NCI-H510A treated with DMSO at 0.1 percent for 48 hours (cell line): ENCODE measurements at places on chromosomes 7 and 10.

GRCh38 chr7:98881561-98882315, 3.4 kb downstream of the TRRAP start:
- no peak for DNase-seq

DNA sequence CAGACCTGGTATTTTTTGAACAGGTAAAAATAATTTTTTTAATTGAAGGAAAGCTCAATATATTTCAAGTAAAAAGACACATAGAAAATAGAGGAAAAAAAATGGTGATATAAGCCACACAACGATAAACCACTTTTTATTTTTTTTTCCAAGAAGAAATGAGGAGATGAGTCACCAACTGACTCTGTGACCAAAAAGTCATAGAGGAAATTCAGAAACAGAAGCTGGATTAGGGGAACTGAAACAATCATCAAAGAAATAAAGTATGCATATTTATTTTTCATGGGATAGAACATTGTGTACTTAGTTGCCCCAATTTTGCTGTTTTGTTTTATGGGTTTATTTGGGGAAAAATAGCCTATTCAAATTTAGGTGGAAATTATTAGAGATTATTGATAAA, 176.8 kb upstream of the AGR3 start:
- no peak for DNase-seq

GRCh38 chr10:79137826-79138225, 69.1 kb downstream of the ZMIZ1 start:
- no peak for DNase-seq

DNA sequence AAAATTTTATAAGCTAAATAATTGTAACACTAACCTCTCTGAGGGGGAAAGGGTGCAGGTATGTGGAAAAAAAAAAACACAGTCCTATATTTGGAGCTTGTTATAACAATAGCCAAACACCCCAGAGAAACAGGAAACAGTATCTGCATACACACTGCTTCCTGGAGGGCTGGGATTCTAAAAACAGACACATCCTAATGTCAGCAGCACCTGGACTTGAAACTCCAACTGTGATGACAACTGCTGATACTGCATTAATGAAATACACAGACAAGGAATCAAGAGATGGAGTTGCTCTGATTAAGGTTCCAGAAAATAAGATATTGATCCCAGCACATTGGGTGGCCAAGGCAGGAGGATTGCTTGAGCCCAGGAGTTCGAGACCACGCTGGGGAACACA, 9.3 kb downstream of the DAGLB start:
- DNase-seq: no peak

GRCh38 chr10:62817121-62817765, 1.1 kb upstream of the EGR2 start:
- no peak for DNase-seq

DNA sequence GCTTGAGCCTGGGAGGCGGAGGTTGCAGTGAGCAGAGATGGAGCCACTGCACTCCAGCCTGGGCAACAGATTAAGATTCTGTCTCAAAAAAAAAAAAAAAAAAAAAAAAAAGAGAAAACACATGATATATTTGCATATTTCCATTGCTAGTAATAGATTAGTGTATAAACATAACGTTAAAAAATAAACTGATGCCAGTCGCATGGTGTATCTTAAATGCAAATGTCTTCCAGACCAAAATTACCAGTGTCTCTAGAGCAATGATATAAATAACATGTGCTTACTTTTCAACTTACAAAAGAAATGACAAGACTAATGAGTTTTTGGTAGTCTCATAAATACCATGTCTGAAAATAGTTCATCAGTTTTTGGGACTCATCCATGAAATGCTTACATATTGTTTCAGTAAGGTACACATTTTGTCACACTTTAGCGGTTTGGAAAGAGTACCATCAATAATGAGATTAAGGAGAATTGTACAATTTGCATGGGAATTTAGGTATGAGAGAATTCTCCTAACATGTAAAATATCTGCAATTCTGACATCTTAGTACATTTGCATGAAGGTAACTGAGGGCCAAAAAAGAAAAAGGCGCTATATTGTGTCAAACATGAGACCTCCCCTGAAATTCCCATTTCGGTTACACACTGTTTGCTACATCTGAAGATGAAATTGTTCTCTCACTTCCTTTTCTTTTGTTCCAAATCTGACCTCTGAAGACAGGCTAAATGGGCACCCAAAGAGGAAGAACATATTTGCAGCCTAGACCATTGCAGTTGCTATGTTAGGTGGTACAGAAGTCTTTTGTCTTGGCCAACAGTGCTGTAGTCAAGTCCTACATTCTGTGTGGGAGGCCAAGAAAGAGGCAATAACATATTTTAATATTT, 51.5 kb upstream of the PIP4K2A start:
- DNase-seq: no peak

DNA sequence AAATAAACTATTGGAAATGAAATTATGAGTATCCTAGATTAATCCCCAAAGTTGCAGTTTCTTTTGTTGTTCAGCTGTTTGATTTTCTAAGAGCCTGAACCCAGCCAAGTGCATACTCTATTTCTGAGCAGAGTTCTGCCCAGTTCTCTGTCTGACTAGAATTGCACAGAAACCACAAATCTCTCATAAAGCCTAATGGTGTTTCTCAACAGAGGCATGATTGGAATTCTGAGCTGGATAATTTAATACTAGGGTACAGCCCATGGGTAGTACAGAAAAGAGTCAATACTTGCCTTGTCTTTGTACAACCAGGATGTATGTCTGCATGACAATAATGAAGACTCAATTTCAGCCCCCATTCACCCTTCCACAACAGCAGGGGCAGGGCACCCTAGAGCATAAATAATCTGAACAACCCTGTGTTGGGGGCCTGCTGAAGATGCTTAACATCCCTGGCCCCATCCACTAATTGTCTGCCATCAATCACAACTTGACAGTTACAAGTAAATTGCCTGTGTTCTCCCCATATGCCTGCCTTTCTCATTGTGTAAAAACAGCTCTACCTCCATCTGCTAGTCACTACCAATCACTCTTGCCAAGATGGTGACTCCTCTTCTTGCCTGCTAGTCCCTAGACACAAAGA, 114.4 kb downstream of the NPSR1 start:
- no peak for DNase-seq

DNA sequence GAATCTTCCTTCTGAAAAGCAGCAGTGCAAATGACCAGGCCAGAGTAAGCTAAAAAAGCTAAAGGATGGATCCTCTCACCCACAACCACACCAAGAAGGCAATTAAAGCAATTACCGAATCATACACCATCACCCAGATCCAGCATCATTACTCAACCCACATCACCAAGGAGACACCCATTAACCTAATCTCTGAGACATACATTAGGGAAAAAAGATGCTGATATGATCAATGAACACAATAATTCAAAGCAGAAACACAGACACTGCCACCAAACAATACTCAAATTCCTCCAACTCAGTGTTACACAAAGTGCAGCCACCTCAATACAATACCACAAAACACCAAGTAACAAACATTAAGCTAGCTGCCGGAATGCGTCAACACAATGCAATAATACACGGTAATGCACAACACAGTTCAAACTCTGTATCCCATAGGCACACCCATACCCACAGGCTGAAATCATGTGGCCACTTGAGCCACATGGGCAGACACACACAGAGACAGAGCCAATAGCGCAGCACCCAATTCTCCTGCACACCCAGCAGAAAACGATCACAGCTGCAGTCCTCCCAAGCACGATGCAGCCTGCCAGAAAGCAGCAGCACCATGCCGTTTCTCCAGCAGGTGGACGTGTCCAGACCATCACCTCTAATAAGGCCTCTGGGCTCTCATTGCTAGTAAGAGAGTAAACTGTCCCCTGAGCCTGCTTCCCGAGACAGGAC, 21.5 kb downstream of the PAX2 start:
- no peak for DNase-seq

GRCh38 chr7:139725077-139725476, 52.7 kb downstream of the HIPK2 start:
- peak; percentile 55 for DNase-seq

DNA sequence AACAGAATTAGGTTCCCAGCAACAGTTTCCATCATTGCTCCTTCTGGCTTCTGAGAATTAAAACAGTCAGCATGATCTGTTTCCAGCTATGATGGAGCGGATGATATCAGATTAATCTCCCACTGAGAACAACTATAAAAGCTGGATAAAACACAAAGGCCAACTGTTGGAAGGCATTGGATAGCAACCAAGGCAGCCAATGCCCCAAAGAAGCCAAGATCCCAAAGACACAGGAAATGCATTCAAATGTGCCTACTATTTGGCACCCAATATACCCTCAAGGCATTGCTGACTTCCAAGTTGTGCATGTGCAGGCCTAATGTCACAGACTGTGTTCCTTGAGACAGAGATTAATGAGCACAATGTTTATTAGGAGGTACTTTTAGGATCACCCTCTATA, 259.3 kb downstream of the ARHGAP12 start:
- no peak for DNase-seq

DNA sequence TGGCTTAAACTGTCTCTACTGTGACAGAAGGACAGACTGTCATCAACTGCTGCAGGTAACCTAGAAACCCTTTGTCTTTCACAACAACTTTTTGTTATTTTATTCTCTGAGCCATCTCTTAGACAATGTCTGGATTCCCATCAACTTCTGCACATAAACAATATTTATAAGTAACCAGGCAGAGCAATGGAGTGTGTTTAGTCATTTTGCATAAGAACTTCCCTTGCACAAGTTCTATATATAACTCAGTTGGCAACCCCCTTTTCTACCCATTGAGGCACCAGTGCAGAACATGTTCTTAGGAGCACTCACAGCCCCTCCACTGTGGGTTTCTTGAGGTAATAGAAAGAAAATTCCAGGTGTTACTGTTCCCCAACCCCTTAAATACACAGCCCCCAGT, 65.0 kb upstream of the IL6 start:
- DNase-seq: no peak

GRCh38 chr10:100129424-100129823, 47.8 kb upstream of the CPN1 start:
- DNase-seq: no peak

- DNase-seq: no peak
Measured at GRCh38 chr7:157080111-157080730, 58.5 kb upstream of the UBE3C start.

DNA sequence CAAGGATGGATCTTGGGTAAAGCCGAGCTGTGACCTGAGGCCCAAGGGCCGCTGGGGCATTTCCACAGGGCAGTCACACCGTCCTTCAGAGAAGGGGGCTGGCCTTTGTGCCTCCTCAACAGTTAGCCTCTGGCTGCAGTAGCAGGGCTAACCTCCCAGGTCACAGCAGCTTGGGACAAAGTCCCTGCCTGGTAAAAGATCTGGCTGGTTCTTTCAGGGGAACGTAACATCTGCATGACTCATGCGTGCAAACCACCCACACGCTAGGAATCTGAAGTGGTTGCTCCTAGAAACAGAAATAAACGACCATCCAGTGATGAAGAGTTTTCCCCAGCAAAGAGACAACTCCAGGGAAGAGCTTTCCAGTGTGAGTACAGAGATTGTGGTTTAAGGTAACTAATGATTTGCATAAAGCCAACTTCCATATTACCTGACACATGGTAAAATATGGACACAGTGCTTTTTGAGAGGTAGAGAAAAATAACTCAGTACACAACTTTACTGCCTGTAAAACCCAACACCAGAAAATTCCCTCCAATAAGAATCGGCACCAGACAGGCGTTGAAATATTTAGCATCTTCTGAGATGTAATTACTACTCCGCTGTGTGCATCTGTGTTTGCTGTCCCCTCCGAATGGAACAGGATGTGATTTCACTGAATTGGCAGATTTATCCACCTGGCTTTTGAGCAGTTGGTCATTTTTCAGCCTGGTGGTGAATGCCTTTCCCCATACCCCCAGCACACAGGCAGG, 84.9 kb upstream of the ADRB1 start:
- DNase-seq: peak; percentile 80

- no peak for DNase-seq
Measured at GRCh38 chr10:118802126-118802793, 47.5 kb upstream of the CACUL1 start.

DNA sequence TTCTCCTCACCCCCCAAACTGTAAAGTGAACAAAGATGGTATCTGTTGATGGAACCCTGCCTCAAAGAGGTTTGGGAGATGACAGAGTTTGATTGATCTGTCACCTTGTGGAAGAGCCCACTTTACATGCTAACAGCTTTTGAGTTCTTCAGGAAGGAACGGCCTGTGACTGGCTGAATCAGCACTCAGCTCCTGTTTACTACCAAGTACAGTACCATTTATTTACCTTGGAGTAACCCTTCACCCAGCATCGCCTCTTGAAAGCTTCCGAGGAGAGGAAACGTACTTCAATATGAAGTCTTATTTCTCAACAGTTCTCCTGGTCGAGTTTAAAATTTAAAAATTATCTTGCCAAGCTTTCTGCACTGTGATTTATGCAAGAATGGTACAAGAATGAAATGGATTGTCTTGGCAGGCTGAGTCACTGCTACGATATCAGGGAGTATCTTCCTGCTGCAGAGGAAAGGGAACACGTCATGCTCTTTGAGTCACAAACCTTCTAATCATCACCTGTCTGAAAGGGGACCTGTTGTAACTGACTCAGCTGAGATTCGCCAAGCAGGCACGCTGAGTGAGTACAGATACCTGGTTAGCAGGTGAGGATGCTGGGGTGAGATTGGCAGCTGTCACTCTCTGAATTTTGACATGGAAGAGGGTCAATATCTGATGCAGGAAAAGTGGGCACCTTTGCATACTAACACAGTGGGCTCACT, 30.1 kb downstream of the KLF6 start:
- DNase-seq: peak; percentile 69

DNA sequence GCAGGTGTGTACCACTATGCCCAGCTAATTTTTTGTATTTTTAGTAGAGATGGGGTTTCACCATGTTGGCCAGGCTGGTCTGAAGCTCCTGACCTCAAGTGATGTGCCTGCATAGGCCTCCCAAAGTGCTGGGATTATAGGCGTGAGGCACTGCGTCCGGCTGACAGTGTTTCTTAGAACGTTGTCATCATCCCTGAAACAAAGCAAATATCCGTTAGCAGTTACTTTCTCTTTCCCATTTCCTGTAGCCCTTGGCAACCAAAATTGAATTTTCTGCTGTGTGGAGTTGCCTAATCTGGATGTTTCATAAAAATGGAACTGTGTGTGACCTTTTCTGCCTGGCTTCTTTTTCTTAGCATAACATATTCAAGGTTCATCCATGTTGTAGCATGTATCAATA, 22.4 kb downstream of the ZNF33A start:
- no peak for DNase-seq

- DNase-seq: no peak
Measured at GRCh38 chr7:69651101-69651590, 52.9 kb downstream of the AUTS2 start.

GRCh38 chr10:43199088-43199683, 60.9 kb downstream of the CSGALNACT2 start:
- DNase-seq: no peak

DNA sequence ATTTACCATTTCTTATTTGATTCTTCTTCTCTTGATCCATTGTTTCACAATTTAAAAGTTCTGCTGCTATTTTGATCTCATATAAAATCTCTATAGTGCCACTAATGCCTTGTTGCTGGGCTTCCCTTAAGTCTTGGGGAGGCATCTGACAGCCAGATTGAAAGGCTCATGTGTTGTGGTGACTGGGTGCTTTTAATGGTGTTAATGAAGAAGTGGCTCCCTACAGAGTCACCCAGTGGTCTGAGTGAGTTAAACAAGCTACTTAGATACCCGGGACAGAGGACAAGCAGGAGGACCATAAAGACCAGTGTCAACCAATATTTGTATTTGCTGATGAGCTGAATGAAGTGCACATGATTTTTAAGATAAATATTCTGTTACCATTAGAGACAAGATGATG, 176.4 kb upstream of the HABP2 start:
- DNase-seq: no peak

- DNase-seq: no peak
Measured at GRCh38 chr10:97131666-97132065, 54.1 kb downstream of the SLIT1 start.

- no peak for DNase-seq
Measured at GRCh38 chr10:78170026-78170475, 136.4 kb downstream of the RPS24 start.
